ENCODE measurements at places on chromosomes 4 and X.

GRCh38 chr4:8840816-8841455 lies 30.7 kb downstream of the HMX1 start:
- no peak for DNase-seq

GRCh38 chr4:8019396-8020365 lies 80.0 kb upstream of the AFAP1 start:
- no peak for DNase-seq

- no peak for DNase-seq
These were observed 368.7 kb downstream of the GBA3 start for GRCh38 chr4:23061431-23061830.

DNA sequence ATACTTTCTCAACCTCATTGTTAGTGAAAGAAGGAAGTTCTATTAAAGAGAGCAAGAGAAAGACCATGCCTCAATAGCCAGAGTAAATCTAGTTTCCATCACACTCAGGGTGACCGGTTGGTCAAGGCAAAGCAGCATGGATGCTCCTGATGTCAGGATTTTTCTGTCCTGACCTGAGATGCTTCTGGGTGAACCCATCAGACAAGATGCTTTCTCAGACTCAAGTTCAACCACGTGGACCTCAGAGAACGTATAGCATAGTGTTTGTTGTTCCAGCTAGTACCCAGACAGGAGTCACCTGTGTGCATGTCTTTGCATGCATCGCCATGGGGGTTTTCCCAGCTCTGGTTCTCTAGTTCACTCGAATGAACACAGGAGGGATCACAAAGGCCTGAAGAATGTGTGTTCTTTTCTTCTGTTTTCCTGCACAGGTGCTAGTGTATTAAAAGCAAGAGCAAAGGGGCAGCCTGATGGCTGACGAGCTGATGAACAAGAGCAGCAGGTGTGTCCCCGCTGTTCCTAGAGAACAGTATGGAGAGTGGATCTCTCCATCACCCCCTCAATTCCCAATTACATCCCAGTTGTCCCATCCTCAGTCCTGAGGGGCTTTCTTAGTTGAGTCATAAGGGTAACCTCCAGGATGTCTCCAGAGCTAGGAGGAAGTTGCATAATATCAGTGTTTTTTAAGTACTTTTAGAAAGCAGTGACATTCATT lies 110.5 kb upstream of the ENPP6 start:
- DNase-seq, result no peak

- DNase-seq, result no peak
These were observed 5.5 kb downstream of the TMEM131L start for GRCh38 chr4:153471698-153472093.

GRCh38 chr4:71300964-71301363 lies 37.9 kb upstream of the SLC4A4 start:
- DNase-seq, result no peak

DNA sequence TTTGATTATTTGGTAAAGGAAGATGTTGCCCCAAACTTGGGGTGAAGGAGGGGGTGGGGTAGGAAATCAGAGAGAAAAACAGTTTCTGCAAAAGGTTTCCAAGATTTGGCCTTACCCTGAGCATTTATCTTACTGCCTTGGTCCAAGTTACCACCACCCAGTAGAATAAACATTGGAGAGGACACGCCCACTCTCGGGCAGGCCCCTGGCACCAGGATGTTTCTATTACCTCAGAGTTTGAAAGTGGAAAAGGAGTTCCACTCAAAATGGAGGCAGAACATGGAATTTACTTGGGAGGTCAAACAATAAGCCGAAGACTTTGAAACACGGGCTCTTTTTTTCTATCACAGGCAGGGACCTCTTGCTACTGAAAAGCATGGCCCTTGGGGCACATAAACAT lies 113.7 kb downstream of the CHRNA9 start:
- DNase-seq, result no peak

DNA sequence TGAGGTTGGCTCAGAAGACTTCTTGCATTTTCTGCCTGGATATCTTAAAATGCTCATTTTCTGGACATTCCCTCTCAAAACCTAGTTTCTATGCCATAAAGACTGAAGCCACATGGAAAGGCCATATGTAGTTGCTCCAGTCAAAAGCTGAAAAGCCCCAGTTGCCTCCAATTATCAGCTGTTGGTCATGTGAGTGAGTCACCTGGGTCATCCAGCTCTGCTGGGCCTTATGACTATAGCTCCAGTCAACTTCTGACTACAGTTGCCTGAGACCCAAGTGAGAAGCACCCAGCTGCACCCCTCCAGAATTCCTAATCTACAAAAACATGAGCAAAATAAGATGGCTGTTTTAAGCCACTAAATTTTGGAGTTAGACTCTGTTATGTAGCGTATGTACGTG lies 41.9 kb downstream of the HELQ start:
- DNase-seq, result no peak

DNA sequence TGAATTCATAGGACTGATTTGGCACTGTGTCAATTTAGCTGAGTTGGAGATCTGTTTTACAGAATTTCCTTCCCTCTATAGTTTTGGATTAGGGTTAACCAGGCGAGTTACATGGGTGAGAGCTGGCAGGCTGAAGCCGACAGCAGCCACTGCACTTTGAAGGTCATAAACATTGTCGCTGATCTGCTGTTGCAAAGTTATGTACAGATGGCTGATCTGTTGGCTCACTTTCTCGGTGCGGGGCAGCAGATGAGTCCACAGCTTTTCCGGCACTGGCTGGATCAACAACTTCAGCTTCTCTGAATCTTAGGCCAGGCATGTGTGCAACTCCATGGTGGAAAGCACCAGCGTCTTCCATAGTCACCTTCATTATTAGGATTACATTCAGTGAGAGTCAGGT lies 173.7 kb downstream of the GPAT3 start:
- no peak for DNase-seq

- no peak for DNase-seq
These were observed 97.2 kb upstream of the ACSL4 start for GRCh38 chrX:109830157-109830703.

DNA sequence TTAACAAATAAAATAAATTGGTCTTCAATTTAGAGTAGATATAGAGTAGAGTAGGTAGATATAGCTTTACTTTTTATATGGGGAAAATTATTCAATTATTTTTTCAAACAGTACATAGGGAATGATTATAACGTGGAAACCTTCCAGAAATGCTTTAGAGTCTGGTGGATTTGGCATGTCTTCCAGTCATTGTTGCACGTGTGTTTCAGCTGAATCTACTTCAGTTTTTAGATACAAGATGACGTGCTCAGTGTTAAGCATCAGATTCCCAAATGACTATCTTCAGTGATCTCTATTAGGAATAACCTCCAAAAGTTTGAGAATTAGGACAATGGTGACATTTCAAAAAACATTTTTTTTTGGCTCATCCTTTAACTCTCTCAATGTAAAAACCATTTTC lies 616.9 kb downstream of the ANKRD50 start:
- DNase-seq, result no peak

DNA sequence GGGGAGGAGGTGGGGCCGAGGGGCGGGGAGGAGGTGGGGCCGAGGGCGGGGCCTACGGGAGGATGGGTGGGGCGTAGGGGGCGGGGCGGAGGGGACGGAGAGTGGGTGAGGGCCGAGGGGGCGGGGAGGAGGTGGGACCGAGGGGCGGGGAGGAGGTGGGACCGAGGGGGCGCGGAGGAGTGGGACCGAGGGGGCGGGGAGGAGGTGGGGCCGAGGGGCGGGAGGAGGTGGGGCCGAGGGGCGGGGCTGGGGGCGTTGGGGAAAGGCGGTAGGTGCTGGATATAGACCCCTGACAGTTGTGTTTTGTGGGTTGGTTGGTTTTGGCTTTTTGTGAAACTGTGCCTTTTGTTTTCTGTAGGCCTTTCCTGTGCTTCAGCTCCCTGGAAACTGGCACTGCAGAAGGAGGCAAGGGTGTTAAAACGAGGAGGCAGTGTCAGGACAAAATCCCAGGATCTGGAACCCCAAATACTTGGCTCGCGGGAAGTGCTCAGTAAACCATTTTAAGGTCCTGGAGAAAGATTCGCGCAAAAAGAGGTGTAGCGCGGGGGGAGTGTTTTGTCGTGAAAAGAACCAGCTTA lies 580 bp upstream of the MMGT1 start:
- peak; percentile 40 for DNase-seq

GRCh38 chrX:154012336-154012991 lies 7.2 kb downstream of the IRAK1 start:
- no peak for DNase-seq

DNA sequence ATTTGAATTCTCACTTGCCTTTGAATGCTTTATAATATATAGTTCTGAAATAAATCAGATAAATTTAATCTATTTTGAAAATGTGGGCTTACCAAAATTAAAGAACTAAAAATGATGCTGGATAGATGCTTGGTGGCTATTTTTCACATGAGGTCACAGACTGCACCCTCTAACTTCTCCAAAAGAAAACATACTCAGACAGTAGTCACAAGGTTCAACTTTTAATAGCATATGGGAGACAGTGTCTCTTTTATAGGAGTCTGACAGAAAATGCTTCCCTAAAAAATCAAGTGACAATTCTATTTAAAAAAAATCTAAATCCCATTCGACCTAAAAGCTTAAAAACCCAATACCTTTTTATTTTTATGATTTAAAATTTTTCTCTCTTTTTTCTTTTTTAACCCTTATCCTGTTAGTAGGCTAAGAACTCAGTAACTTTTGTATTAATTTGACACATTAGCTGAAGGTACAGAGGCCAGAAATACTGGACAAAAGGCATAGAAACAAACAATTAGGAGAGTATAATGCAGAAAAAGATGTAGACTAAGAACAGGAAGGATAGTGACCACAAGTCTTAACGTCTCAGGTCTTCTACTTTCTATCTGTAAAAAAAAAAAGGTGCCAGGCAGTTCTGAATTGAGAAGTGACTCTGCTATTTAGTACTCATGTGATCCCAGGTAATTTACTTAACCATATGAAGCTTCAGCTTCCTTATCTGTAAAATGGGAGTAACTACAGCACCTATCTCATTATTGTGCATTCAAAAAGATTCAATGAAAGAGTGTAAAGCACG lies 7.6 kb downstream of the TIGD4 start:
- DNase-seq, result no peak

DNA sequence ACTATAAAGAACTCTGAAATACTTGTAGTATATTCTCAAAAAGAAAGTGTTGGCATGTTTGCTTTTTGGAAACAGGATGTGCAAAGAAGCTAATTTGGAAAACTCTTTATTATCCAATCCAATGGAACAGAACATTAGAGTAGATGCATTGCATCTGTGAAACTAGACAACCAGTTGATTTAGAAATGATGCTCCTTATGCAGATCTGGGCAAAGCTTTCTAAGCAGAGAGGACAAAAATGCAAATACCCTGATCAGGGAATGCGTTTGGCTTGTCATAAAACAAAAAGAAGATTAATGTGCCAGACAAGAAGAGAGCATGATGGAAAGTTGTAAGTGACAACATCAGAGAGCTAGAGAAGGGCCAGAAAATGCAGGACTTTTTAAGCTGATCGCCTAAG lies 142.3 kb downstream of the RCHY1 start:
- no peak for DNase-seq

DNA sequence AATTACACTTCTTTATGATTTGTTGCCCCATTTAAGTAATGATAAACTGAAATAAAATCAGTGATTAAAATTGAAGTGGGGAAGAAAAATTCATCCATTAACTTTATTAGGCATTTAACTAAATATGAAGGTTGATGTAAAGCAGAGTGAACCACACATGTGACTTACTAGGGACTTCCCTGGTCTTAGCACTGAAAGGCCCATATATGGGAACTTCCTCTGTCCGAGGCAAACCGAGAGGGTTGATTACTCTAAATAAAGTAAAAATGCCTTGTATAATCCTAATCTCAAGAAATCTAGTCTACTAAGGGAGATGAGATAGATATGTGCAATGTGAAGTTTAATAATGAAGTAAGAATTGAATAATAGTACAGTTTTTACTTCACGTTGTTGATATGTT lies 403.9 kb upstream of the RPS6KA3 start:
- no peak for DNase-seq

DNA sequence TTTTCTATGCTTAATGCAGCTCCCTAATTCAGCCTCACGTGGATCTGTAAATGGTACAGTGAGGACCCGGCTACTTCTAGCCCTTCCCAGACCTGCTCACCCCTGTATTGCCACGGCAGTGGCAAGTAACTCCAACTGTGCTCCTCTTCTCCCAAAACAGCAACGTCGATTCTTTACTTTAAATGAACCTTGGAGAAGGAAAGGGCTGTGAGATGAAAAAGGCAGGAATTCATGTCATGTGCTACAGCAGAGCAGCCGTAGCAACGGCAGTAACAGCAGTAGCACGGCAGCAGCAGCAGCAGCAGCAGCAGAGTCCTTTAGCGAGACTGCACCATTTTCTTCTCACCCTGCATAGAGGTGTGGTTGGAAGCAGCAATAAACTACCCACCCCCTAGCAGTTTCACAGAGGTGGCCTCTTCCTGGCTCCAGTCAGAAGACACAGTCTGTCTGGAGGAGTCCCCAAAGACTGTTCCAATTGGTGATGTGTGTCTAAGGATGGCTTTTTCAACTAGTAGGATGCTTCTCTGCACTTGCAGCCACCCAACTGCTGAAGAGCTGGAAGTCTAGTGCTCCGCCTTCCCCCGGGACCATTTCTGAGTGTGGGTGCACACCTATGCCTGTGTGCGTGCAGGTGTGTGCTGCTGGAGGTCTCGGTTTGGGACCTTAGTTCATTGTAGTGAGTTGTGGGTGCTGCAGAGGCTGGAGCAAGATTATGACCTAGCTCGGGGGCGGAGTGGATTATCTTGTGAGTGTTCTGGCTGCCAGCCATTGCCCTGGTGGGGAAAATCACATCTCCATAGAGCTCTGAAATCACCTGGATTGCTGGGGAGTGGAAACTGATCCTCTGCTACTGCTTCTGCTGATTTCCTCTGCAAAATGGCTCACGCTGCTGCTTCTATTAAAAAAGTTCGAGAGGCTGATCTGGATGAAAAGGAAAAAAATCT lies 67.2 kb downstream of the ANK2 start:
- DNase-seq, result no peak

DNA sequence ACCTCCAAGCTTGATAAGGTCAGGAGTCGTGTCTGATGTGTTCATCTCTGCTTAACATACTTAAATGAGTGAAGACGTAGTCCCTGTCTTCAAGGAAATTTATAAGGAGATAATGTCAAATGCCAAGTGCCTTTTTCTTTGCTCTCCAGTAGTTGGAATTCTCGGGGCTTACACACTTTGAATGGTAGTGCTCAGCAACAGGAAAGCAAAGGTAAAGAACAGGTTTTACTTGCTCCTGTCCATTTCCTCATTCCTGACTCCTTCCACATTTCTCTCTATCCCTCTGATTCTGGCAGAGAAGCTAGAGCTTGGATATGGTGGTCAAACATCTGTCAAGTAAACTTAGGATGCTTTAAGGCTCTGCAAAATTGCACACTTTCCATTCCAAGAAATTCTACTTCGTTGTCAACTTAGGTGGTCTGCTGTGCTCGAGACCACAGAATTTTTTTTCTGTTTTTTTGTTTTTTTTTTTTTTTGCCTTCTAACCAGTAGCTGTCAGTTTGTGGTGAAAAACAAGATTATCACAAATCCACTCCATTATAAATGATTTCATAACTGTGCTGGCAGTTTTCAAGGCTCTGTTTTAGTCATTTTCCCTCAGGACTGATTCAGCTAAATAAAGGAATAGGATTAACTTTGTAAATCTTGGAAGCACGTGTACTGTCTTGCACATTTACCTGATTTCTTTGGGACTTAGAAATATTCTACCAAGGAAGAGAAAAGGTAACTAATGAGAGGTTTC lies 180.8 kb upstream of the ANXA3 start:
- DNase-seq, result no peak

Data from stimulated activated CD4-positive, alpha-beta T cell treated with anti-CD3 and anti-CD28 coated beads, Interleukin-15, amount 100 ng/mL, for 1 hour (primary cell).